Esophagus squamous epithelium (tissue), 5 donors: ENCODE measurements at places on chromosomes 1 and 21. TPM values are rescaled to one million over a fixed set of nuclear protein-coding genes. Genes with fewer than 3 reads are reported as not detected.

The MCM3AP gene
- total RNA-seq, result 56.5 TPM

The ARHGEF10L gene
- 46.4 TPM for total RNA-seq

The HSD3B2 gene
- total RNA-seq, result not detected

The PLXNA2 gene
- total RNA-seq, result 26.9 TPM

The MAP1LC3C gene
- total RNA-seq, result 6.7 TPM

The SLC6A9 gene
- 40.0 TPM for total RNA-seq

The OR2M3 gene
- not detected for total RNA-seq

The GSTM2 gene
- 65.2 TPM for total RNA-seq

The KRTAP26-1 gene
- not detected for total RNA-seq

The KAZN gene
- total RNA-seq, result 32.8 TPM

The CELA2A gene
- not detected for total RNA-seq

The ELAPOR1 gene
- 0.49 TPM for total RNA-seq

The GNG4 gene
- 1.1 TPM for total RNA-seq

The ARHGAP30 gene
- 13.5 TPM for total RNA-seq

The PRDM2 gene
- total RNA-seq, result 30.8 TPM

The CYP4A11 gene
- total RNA-seq, result 0.38 TPM

The SLC5A9 gene
- 0.38 TPM for total RNA-seq

The NPPB gene
- not detected for total RNA-seq

The PTGER3 gene
- total RNA-seq, result 0.42 TPM

The CLCA2 gene
- 379 TPM for total RNA-seq

The FCGR1A gene
- total RNA-seq, result 3.7 TPM

The SAMSN1 gene
- total RNA-seq, result 1.1 TPM

The PGLYRP3 gene
- total RNA-seq, result 14.3 TPM

The HSD3B1 gene
- not detected for total RNA-seq

The GRIK3 gene
- total RNA-seq, result 0.11 TPM

The CD53 gene
- 25.9 TPM for total RNA-seq

The FCAMR gene
- not detected for total RNA-seq

The AQP10 gene
- total RNA-seq, result not detected

The NMNAT2 gene
- 0.26 TPM for total RNA-seq

The THRAP3 gene
- 75.9 TPM for total RNA-seq

The SERPINC1 gene
- total RNA-seq, result not detected

The GBP4 gene
- 5.1 TPM for total RNA-seq

The DENND2C gene
- total RNA-seq, result 39.9 TPM

The ADCY10 gene
- total RNA-seq, result not detected

The KCND3 gene
- 2.7 TPM for total RNA-seq

The RAB7B gene
- 19.3 TPM for total RNA-seq

The PARS2 gene
- 3.1 TPM for total RNA-seq

The ERI3 gene
- total RNA-seq, result 35.1 TPM

The FAM131C gene
- total RNA-seq, result not detected

The TEX38 gene
- total RNA-seq, result not detected

The INKA2 gene
- 3.9 TPM for total RNA-seq

The ATP1A4 gene
- total RNA-seq, result 0.19 TPM

The BLACAT1 gene
- total RNA-seq, result 2.3 TPM

The AADACL4 gene
- total RNA-seq, result not detected

The INAVA gene
- total RNA-seq, result 45.6 TPM

The LCE2C gene
- total RNA-seq, result not detected

The IL12RB2 gene
- 4.5 TPM for total RNA-seq

The GJA5 gene
- total RNA-seq, result 0.83 TPM

The BNIPL gene
- 168 TPM for total RNA-seq

The ERICH3 gene
- total RNA-seq, result not detected

The ACBD6 gene
- 38.7 TPM for total RNA-seq

The AZIN2 gene
- total RNA-seq, result 0.75 TPM

The AK5 gene
- total RNA-seq, result not detected

The RNU1-2 gene
- under 0.01 TPM for total RNA-seq

The LRP8 gene
- total RNA-seq, result 21.0 TPM

The SH3GLB1 gene
- 47.7 TPM for total RNA-seq

The ARMH1 gene
- total RNA-seq, result not detected

The TCHHL1 gene
- total RNA-seq, result not detected
